ENCODE measurements at places on chromosomes 4 and X.

DNA sequence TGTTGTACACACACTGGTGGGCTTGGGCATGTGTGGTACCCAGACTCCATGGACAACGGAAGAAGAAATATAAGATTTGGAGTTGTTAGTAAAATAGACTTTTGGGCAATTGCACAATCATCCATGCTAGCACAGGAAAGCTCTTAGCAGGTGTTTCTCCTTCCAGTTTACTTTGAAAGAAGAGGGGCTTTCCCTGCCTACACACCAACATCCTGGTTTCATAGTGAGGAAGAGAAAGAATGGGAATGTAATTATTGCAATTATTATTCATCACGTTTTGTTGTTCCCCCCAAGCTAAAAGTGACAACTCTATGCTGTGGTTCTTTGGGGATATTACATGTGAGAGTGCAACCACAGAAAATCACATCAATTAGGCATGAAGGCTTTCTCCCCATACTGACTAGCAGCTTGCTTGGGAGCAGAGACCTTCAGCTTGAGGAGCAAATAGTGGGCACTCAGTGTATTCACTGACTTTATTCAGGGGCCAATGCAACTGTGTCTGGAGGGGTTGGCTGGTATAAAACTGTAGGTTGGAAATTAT, 57.2 kb upstream of the PUDP start:
- DNase-seq = no peak

- DNase-seq = no peak
Observed at GRCh38 chrX:54794028-54794427, 4.0 kb downstream of the ITIH6 start.

DNA sequence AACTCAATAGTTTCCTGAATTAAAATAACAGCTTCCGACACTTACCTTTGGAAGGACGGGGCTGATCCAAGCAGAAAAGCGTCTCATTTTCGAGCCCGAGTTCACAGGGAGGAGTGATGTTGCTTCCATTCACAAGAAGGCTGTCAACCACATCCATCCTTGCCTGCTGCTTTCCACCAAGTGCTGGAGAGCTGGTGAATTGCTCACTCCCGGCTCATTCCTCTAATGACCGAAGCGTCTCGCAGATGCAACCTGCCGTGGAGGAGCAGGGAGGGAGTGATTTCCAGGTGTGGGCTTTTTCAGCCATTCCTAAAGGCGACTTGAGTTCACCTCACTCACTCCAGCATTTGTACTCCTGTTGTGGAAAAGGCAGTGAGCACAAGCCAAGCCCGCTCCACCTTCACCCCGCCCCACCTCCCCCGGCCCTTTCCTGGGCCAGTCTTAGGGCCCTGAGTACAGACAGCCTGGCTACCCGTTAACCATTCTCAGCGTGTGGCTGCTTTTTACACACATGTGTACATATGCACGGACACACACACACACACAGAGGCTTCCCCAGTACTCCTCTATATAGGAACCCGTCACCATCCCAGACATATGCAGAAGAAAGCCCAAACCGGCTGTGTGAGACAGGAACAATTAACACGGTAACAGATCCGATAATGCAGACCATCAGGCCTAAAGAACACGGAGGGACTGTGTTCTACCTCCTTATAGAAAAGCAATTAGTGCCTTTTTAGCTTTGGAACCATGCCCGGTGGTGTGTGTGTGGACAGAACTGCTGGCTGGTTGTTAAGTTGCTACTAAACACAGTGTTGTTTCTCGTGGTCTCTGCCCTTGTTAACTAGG, at the start of gene CCKAR:
Gene CCKAR, minus strand, starts transcription at position 374 of the 849 bp plus-strand sequence. Its CDS starts 217 bp downstream, at position 157.
- no peak for DNase-seq

GRCh38 chr4:142512161-142512560, 333.9 kb downstream of the INPP4B start:
- no peak for DNase-seq

DNA sequence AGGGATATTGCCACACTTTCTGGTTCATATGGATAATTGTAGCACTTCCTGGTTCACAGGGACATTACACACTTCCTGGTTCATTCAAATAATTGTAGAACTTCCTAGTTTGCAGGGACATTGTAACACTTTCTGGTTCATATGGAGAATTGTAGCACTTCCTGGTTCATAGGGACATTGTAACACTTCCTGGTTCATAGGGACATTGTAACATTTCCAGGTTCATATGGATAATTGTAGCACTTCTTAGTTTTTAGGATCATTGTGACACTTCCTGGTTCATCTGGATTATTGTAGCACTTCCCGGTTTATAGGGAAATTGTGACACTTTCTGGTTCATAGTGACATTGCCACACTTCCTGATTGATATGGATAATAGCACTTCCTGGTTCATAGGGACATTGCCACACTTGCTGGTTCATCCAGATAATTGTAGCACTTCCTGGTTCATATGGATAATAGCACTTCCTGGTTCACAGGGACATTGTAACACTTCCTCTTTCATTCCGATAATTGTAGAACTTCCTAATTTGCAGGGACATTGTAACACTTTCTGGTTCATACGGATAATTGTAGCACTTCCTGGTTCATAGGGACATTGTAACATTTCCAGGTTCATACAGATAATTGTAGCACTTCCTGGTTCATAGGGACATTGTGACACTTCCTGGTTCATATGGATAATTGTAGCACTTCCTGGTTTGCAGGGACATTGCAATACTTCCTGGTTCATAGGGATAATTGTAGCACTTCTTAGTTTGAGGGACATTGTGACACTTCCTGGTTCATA, 59.2 kb upstream of the CD99 start:
- DNase-seq = no peak

Measured in stimulated activated CD4-positive, alpha-beta T cell treated with anti-CD3 and anti-CD28 coated beads, Interleukin-15, amount 100 ng/mL, for 1 hour (primary cell).